ENCODE measurements at places on chromosomes 12 and 14.
A peak's percentile ranks its signal among the peaks of the same experiment; 100 is the strongest.

- DNase-seq = peak; percentile 64
These were observed 32.1 kb upstream of the GSG1 start for GRCh38 chr12:13135371-13136178.

GRCh38 chr12:47832263-47832933 lies 12.7 kb upstream of the HDAC7 start:
- DNase-seq = no peak

DNA sequence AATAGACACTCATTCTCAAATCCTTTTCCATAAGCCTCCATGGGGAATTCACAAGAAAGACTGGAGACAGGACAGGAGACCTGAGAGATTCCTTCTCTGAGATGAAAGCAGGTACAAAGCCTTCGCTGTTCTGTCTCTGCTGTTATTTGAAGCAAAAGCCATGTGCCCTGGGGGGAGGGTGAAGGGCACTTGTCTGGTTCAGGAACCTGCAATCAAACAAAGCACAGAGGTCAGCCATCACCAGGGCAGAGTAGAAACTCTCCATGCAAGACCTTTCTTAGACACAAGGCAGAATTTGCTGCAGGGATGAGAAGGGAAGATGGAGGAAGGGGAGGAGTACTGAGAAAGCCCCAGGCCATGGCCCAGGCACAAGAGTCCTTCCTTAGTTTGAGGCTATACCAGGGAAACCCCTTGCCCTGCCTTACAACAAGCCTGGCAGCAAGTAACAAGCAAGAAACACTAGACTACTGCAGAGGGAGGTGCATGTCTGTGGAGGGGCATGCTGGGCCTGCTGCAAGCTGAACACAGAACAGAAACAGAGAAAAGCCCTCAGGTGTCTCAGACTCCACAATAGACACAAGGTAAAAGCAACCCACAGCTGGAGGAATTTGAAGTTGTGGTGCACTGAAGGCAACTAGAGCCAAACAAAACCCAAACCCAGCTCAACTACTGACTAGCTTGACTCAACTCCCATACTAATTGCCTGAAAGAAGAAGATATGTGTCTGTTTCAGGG lies 7.8 kb upstream of the ART4 start:
- DNase-seq = no peak

GRCh38 chr14:56807386-56808109 lies 2.7 kb downstream of the OTX2 start:
- DNase-seq = no peak

- no peak for DNase-seq
These were observed 5.7 kb downstream of the NTF3 start for GRCh38 chr12:5437589-5437988.

DNA sequence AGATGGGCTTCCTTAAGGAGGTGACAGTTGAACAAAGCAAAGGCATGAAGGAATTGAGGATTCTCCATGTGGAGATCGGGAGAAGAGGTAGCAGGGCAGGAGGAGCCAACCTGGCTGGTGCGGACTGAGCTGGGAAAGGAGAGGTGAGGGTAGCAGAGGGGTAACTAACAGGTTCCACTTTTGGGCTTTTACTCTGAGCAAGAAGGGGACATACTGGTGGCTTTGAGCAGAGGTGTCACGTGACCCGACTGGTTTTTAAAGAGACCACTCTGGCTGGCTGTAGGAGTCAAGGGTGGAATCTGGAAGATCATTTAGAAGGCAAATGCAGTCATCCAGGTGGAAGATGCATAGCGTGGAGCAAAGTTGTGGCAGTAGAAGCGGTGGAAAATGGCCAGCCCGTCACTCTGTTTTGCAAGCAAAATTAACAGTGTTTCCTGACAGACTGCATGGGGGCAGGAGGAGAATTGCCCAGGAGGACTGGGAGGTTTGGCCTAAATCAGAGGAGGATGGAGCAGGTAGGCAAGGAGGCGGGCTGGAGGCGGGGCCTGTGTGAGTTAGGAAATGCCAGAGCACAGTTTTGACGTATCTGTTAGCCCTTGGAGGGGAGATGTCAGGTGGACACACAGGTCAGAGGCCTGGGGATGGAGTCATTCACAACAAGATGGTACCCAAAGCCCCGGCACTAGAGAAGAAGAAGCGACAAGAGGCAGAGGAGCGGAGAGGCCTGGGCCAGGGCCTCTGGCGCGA lies 156.3 kb upstream of the FKBP4 start:
- DNase-seq = no peak

GRCh38 chr12:42766026-42766425 lies 176.5 kb upstream of the PRICKLE1 start:
- no peak for DNase-seq

GRCh38 chr12:92701441-92701840 lies 1.3 kb upstream of the PLEKHG7 start:
- DNase-seq = no peak

DNA sequence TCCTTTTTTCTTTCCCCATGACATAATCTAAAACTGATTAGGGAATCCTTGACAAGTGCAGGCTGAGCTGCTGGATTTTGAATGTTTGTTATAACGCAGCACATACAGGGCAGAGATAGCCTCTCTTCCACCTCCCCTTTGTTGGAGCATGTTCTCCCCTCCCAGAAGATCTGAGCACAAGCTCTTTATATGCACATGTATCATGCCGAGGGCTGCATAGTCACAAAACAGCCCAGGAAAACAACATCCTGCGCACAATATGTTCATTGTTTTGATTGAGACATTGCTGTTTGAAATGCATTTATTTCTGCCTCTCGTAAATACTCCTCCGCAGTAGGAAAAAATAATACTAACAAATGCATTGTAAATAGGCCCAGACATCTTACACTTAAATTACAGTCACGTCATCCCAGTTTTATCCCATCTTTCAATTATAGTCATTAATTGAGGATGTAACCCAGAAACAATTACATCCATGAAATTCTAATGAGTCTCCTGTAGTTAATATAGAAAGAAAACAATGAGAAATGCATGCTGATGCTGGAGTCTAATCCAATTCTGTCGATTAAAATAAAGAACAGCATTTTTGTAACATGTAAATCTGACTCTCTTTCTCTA lies 401.8 kb downstream of the BTG1 start:
- DNase-seq = no peak

DNA sequence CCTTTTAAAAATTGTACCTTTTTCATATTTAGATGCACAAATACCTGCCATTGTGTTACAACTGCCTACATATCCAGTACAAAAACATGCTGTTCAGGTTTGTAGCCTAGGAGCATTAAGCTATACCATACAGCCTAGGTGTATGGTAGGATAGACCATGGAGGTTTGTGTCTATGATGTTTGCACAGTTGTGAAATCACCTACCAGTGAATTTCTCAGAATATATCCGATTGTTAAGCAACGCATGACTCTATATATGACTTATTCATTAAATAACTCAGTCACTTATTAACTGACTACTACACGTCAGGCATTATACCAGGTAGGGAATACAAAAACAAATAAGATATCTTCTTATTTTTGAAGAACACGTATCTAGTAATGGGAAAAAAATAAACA lies 26.2 kb upstream of the ETNK1 start:
- DNase-seq = no peak

DNA sequence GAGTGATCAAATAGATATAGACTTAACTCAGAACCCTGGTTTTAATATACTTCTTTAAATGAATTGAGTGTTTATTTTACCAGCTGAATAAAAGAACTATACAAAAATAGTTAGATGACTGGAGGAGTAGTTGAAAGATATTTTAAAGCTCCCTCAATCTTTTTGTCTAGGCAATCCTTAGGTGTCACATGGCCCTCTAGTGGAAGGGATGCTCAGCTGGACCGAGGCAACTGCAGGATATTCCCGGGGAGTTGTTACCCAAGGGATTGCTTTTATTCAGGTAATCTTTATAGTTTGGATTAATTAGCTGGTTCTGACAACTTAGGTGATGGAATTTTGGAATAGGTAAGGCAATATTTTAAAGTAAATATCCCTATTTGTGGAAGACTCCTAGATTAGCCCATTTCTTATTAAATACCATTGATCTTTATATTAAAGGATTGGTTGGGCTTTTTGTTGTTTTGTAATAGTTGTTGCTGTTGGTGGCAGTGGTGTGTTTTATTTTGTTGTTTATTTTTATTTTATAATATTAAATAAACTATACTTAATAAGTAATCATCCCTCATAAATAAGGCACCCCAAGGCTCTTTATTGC lies 57.1 kb downstream of the ZDHHC17 start:
- DNase-seq = no peak

- no peak for DNase-seq
These were observed 7.5 kb upstream of the MANSC4 start for GRCh38 chr12:27787559-27787958.

GRCh38 chr12:71138011-71138410 lies 19.8 kb downstream of the TSPAN8 start:
- no peak for DNase-seq

DNA sequence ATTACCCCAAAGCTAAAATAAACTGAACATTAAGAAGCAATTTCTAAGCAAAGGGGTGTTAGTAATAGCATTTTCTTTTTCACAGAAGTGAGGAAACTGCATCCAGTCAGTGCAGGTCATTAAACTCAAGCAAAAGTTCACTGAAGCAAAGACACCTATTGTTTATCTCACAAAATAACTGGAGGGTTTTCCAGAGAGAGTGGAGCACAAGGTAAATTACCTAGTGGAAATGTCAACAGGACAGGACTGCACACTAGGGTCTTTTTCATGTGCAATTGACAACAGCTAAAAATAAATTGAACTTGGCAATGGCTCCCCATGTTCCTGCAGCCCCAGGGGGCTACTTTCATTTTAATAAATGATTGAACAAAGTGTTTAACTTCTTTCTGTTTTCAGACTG lies 742.0 kb downstream of the GALC start:
- DNase-seq = no peak

- no peak for DNase-seq
These were observed 213.4 kb downstream of the AKAP6 start for GRCh38 chr14:32542507-32542906.

- peak; percentile 37 for DNase-seq
These were observed 41.9 kb upstream of the POC1B start for GRCh38 chr12:89567691-89568239.

DNA sequence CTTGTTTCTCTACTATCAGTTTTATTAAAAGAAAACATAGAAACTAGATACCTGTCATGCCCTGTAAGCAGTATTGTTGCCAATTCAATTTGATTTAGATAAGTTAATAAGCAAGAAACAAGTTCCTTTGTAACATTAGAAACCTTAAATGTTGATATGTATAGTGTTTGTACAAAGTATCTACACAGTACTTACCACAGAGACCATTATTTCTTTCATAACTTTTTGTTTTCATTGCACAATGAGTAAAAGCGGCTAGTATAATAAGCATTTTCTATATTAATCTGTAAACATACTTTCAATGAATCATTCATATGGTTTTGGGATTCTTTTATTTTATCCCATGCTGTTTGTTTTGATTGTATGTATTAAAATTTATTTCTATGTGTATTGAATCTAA lies 305.1 kb downstream of the TTC6 start:
- no peak for DNase-seq
